ENCODE measurements at places on chromosomes 13 and 19.

- DNase-seq: no peak
Measured at GRCh38 chr13:107832500-107833100, 382.7 kb downstream of the LIG4 start.

DNA sequence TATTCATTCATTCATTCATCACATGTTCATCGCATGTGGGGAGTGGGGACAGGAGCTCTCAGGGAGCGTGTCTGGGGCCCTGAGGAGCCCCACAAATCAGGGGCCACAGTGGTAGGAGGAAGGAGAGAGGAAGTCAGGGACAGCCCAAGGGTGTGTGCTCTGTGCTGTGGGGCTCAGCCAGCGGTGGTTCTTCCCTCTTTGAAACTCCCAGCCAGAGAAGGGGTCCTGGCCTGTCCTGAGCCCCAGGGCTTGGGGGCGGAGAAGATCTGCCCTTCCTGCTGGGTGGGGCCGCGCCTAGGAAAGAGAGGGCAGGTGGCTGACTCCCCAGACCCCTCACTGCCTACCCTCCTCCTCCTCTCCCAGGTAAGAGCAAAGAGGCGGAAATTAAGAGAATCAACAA lies 14.6 kb downstream of the AP2A1 start:
- DNase-seq: no peak

DNA sequence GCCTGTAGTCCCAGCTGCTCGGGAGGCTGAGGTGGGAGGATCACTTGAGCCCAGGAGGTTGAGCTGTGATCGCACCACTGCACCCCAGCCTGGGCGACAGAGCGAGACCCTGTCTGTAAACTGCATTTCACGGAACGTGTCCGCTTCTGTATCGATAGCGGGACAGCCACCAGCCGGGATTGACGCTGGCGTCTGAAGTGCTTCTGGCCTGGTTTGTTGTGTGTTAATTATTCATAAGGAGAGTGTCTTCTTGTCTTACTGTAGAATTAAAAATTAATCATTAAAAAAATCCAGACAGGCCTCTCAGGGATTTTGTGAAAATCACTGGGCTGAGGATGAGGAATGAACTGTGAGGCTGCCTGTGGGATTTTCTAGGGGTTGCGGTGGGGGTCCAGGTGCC lies 16.2 kb upstream of the MISP start:
- DNase-seq: no peak

DNA sequence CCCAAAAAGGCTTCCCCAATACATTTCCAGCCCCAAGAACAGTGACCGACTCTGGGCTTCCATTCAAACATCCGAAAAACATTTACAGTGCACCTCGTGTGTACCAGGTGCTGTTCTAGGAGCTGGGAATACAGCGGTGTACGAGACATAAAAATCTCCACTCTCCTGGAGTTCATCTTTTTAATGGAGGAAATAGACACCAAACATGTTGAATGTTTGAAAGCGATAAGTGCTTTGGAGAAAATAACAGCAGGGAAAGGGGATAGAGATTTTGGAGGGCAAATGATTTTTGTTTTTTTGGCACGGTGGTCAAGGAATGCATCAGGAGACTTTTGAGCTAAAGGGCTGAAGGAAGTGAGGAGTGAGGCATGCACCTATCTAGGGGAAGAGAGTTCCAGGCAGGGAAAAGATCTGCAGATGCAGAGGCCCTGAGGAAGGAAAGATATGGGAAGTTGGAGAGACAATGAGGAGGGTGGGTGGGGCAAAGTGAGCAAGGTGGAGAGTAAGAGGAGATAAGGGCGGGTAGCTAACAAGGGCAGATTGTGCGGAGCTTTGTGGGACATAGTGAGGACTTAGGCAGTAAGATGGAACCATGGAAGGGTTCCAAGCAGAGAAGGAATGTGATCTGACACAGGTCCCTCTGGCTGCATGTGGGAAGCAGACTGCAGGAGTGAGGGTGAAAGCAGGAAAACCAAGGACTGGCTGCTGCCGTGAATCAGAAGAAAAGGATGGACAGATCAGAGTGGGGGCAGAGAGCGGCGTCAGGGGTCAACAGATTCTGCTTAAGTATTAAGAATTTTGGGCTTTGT lies 703 bp upstream of the FBL start:
- no peak for DNase-seq

- DNase-seq: no peak
Measured at GRCh38 chr13:32737111-32737571, 150.9 kb downstream of the PDS5B start.

DNA sequence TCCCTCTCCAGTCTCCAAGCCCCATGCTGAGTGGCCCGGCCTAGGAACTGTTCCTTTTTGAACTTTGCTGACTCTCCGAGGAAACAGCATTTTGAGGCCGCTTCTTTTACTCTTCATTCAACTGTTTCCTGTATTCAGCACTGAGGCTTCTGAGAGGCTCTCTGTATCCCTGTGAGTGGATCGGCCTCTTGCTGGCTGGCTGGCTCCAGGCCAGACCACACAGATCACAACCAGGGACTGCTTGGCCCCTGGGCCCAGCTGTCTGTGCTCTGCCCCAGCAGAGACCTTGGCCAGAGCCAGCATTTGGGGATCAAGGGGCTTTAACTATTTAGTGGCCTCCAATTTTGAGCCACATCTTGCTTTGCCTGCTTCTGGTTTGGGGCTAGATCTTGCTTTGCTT lies 75.6 kb upstream of the KL start:
- DNase-seq: no peak

- no peak for DNase-seq
Measured at GRCh38 chr13:44417446-44417845, 43.8 kb downstream of the SERP2 start.

DNA sequence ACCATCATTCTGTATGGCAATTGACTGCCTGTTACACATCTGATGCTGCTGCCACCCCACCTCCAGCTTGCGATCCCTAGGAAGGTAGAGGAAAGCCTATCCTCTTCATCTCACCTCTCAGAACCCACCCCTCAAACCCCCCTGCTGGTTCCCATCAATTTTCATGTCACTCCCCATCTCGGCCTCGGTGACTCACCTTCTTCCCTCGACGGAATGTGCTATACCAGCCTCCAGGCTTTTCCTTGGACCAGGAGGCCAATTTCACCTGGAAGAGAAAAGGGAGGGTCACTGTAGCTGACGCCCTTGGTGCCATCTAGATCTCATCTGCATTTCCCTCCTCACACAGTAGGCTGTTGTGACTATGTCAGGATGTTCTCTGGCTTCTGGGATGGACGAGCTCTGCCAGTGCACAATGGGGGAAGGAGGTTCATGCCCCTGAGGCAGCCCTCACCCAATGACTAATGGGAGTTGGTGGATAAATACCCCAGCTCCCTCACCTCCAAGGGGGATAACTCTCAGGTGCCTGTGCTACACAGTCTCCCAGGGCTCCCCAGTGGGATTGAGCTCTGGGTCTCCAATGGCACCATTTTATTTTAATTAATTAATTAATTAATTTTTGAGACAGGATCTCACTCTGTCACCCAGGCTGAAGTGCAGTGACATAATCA lies 26.4 kb upstream of the OLFM2 start:
- no peak for DNase-seq

DNA sequence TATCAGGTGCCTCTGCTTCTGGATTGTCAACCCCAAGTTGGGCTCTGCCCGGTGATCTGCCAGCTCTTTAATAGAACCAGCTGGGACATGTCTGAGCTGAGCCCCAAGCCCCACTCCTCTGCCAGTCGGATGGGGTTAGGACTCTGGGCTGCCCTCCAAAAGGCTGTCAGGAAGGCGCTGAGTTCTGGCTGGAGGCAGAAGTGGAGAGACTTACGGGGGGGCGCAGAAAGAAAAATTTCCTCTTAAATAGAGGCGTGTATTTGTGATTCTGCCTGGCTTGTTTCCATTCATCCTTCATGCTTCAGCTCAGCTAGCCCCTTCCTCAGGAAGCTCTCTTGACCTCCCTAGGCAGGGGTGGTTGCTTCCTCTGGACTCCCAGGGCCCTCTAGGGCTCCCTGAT lies 985 bp upstream of the KCNK6 start:
- no peak for DNase-seq

DNA sequence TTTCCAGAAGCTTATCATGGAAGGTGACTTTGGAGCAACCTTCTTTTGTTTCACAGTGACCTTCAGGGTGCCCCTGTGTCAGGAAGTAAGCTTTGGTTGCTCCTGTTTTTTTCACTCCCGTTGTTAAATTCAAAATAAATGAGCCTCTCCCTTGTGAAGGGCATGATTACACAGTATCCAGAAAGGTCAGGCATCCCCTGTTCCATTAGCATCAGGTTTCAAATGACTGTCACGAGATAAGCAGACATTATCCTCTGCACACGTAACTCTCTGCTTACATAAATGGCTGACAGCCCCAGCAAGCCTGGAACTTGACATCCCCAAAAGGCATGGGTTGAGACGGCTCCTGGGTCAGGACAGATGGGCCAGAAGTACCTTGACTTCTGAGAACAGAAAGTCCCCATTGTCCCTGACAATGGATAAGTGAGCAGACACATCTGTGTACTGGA lies 52.0 kb downstream of the RAB20 start:
- no peak for DNase-seq

GRCh38 chr13:80604098-80604497 lies 263.2 kb upstream of the SPRY2 start:
- DNase-seq: no peak

GRCh38 chr13:65915195-65915594 lies 1314.9 kb downstream of the PCDH9 start:
- DNase-seq: no peak

DNA sequence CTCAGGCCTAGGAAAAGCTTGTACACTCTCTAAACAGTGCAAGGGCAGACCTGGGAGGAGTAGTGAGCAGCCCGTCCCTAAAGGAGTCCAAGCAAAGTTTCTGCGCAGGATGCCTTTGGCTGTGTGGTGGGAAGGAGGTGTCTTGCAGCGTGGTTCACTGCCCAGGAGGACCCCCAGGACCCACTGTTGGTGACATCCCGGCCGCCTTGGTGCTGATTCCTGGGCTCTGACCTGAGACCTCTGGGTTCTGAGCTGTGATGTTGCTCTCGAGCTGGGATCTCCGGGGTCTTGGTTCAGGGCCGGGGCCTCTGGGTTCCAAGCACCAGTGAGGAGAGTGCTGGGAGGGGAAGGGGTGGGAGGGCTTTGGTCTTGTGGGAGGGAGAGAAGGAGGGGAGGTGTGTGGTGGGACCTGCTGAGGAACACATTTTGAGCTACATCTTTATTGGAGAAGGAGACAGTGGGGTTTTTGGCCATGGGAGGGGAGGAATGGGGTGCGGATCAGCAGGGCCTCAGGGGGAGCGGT lies 4.1 kb downstream of the PGLYRP1 start:
- DNase-seq: no peak

DNA sequence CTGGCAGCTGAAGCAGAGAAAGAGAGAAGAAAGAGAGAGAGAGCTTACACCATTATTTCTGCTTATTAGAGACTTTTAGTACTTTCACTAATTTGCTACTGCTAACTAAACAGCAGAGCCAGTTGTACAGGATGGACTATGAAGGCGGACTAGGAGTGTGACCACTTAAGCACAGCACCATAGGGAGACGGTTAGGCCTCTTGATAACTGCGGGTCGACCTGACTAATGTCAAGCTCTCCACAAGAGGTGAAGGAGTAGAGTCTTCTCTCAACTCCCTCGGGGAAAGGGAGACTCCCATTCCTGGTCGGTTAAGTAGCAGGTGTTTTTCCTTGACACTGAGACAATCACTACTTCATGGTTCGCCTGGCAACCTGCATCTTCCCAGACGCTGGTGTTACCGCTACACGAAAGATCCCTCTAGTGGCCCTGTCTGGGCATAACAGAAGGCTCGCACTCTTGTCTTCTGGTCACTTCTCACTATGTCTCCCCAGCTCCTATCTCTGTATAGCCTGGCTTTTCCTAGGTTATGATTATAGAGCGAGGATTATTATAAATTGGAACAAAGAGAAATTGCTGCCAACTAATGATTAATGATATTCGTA lies 5.3 kb upstream of the PSG7 start:
- DNase-seq: no peak

DNA sequence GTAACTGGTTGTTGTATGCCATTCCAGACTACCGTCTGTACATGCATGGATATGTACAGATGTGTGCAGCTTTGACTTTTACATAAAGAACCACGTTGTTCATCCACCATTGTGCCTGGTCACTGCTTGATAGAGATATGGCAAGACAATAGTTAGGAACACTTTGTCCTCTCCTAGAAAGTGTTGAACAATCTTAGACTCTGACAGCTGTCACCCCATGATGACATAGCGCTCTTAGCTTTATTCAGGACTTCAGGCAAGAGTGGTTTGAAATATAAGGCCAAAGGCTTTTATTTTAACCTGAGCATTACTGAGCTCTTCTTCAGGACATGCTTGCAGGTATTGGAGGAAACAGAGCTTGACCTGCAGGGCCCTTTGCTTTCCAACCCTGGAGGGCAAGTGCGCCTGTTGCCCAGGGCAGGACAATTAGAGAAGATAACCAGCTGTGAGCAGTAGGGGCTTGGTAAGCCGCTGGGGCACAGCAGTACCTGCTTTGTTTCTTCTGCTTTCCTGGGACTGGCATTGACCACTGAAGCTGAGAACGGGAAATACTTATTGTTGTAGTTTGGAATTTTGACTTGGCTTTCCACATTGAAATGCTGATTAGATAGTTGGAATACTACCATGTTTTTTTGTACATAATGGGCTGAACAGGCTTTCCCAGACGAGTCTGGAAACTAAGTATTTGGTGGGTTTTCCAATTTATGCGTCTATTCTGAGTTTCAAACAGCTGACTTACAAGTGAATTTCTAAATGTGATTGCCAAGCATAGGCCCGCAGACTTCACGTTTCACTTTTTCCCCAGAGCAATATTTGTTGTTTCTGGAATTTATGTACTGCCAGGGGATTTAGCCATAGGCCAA lies 51.1 kb downstream of the GARRE1 start:
- no peak for DNase-seq

DNA sequence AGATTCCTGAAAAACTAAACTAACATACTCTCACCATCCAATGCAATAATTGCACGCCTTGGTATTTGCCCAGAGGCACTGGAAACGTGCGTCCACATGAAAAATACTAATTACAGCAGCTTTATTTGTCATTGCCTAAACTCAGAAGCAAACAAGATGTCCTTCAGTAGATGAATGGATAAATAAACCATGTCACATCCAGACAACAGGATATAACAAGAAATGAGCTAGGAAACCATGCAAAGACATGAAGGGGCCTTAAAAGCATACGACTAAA lies 25.0 kb downstream of the ELL start:
- DNase-seq: no peak

- no peak for DNase-seq
Measured at GRCh38 chr19:35330475-35330874, 1.5 kb downstream of the CD22 start.

DNA sequence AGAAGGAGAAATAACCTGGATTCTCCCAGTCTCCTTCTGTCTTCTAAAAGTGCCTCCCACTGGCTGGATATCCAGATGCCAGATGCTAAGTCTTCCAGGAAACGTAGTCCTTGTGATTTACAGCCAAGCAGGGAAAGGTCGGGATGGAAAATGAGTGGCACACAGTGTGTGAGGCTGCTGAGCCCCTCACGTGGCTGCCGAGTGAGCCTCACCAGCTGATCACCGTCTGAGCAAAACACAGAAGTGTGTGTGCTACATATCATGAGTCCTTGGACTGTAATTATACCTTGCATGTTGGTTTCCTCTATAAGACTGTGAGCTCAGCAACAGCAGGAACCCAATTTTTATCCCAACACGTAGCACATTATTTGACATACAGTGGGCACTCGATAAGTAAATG lies 15.1 kb downstream of the LHFPL6 start:
- no peak for DNase-seq
